ENCODE measurements at places on chromosomes 2 and 18. TPM values are rescaled to one million over a fixed set of nuclear protein-coding genes. Genes with fewer than 3 reads are reported as not detected.

STAT4 gene
- 0.44 TPM for total RNA-seq

RNPEPL1 gene
- total RNA-seq, result 141 TPM

CELF4 gene
- not detected for total RNA-seq

ASPRV1 gene
- total RNA-seq, result 0.64 TPM

CLK1 gene
- total RNA-seq, result 54.4 TPM

GALNT5 gene
- total RNA-seq, result 0.48 TPM

PLGLB2 gene
- total RNA-seq, result 0.99 TPM

ROCK1 gene
- 41.9 TPM for total RNA-seq

FLACC1 gene
- 0.15 TPM for total RNA-seq

Measured in glomerular endothelial cell (primary cell).